ENCODE measurements at places on chromosomes 16 and 17.
A peak's percentile ranks its signal among the peaks of the same experiment; 100 is the strongest.

DNA sequence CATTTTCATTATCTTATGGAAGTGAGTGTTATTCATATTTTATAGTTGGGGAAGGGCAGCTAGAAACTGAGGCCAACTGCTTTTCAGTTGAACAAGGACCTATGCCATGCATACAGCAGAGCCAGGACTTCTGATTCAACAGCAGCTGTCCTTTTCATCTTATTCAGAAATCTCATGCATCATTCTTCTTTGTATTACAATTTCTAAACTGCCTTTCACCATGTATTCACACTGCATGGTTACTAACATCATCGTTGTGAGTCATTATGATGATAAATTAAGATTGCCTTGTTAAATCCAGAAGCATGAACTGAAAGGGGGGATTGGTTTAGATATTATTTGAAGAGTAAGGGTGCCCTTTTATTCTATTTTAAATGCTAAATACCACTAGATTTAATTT is 1470.1 kb upstream of the GOT2 start:
- no peak for DNase-seq

DNA sequence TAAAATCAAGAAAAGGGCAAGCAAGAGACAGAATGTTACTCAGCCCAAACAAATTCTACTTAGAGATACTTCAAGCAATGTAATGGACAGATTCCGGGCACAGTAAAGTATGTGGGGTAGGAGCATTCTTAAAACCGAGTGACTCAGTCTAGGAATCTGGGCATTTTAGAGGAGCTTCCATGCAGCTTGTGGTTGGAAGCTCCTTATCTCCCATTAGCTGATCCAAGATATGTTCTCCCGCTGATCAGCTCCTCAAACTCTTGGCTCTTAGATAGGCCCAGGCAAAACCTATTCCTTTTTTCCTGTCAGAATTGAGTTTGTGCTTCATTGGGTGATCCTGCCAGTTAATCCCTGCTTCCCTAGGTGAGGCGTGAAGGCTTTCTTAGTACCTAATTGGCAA is 303.3 kb downstream of the CEP112 start:
- no peak for DNase-seq

GRCh38 chr16:77043076-77043475 is 147.9 kb upstream of the MON1B start:
- DNase-seq: no peak

- no peak for DNase-seq
Observed at GRCh38 chr17:56803071-56803470, 30.6 kb downstream of the C17orf67 start.

GRCh38 chr17:17723354-17724261 is 42.4 kb downstream of the RAI1 start:
- DNase-seq: peak; percentile 35

- DNase-seq: no peak
Observed at GRCh38 chr16:78591682-78592103, 492.2 kb downstream of the WWOX start.

GRCh38 chr17:21253646-21254441 is 634 bp upstream of the NATD1 start:
- no peak for DNase-seq

DNA sequence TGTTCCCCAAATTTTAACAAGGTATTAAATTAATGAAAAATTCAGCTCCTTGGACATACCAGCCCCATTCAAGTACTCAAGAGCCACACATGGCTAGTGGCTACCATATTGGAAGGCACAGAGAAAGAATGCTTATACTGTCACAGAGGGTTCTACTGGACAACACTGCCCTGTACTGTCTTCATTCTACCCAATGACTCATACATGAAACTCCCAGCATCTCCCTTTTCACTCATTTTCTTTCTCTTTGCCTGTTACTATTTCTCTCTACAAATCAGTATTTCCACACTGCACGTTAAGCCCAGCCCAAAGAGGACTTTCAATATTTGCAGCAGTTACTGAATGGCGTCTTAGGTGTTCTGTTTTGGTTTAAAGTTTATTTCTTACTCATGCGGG is 72.1 kb upstream of the RCVRN start:
- DNase-seq: no peak

DNA sequence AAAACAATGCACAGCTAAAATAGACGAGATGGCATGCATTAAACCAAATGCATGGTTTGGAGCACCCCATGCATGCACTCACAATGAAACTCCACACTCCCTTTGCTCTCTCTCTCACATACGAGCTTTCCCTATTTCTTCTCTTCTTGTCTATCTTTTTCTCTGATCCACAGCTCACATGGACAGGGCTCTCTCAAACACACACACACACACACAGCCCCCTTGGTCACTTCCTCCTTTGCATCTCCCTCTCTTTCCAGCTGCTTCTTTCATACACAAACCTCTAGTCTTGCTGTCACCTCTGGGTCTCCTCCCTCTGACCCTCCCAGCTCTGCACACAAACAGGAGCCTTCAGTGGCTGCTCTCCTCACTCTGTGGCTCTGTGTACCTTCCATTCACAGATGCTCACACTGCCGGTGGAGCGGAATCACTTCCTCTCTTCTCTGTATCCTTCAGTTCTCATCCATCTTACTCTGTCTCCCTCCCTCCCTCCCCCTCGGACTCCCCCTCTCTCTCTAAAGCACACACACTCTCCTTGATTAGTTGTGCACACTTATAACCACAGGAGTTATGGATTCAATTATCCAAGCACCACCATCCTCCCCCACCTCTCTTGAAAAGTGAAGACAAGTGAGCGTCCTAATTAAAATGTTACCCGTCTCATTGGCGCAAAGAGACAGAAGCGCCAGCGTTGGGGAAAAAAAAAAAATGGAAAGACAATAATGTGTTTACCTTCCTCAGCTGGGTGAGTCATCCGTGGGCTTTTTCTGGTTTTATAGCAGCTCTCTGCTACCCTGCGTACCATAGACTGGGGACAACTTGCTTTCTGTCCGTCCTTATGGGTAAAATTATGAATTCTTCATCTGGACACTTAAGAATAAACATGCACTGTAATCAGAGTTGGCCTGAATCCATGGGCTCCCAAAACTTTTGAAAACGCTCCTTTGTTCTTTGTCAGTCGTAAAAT is 90.8 kb downstream of the SHISA6 start:
- DNase-seq: no peak

- DNase-seq: no peak
Observed at GRCh38 chr17:53134548-53134947, 688.2 kb upstream of the KIF2B start.

DNA sequence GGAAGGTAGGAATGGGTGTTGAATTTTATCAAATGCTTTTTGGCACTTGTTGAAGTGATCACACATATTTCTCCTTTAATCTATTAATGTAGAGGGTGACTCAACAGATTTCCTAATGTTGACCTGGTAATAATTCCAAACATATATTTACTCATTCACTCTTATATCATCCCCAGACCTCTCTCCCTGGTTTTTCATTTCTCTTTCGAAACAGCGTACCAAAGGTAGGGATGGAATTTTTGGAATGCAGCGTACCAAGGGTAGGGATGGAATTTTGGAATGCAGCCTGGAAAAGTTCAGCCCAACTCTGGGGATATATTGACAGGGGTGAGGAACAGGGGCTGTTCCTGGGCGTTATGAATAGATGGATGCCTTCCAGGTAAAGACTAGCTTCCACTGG is 7.3 kb downstream of the KIF18B start:
- DNase-seq: no peak

DNA sequence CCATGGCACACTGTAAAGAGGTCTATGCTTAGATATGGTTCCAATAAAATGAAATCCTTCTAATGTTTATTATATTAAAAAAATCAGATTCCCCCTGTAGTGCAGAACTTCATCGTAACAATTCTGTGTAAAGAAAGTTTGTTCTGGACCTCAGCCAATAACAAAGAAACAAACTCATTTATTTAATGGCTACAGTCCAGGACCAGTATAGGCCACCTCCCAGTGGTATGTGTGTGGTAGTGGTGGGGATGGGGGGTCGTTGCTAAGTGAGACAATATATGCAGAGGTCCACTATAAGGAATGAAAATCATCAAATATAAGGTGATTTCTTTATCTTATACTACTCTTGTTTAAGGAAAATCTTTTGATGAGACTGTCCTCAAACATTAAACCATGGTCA is 136.4 kb downstream of the CDK5R1 start:
- DNase-seq: no peak

DNA sequence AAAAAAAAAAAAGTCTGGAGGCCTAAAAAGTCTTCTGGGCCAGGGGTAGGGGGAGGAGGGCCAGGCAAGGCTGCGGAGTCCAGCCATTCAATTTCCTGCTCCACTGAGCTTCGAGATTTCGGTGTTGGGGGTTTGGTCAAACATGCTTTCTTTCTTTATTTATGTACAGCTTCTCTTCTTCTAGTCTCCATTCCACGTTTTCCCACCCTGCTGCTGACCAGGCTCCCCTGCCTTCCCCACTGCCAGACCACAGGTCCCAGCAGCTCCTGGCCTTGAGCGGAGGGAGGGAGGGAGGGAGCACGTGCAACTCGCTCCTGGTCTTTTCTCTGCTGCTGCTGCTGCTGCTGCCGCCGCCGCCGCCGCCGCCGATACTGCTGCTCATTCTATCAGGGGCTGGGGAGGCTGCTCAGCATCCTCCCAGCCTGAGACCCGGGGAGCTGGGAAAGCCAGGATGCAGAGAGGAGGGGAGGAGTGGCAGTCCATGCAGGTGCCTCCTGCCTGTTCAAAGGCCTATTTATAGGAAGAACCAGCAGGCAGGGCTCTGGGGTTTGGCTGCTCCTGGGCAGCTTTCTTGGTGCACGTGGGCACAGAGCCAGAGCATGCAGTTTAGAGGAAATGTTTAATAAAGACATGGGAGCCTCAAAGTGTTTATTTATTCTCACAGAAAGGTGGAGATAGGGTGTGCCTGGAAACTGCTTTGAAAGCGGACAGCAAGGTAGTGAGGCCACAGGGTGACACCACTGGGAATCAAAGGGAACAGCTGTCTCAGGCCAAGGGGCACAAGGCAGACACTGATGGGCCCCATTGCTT is 23.4 kb upstream of the ZFHX3 start:
- DNase-seq: no peak

GRCh38 chr17:43134774-43135453 is 9.8 kb upstream of the BRCA1 start:
- DNase-seq: no peak

GRCh38 chr17:57211543-57211942 is 44.8 kb upstream of the MSI2 start:
- no peak for DNase-seq

All from stimulated activated CD4-positive, alpha-beta T cell treated with anti-CD3 and anti-CD28 coated beads, Interleukin-2, amount 100 ng/mL, for 24 hours (primary cell).